Activated T-cell treated with anti-CD3 and anti-CD28 coated beads, Interleukin-2, amount 50 U/mL, for 24 hours (primary cell): ENCODE measurements at places on chromosomes 12 and 14.
A peak's percentile ranks its signal among the peaks of the same experiment; 100 is the strongest.

- no peaks in the 10 kb centered on the region for H3K4me1 ChIP-seq
- no peak overlapping the region for H3K4me3 ChIP-seq
- no peaks in the 10 kb centered on the region for H3K36me3 ChIP-seq
- DNase-seq = no peak
Observed at GRCh38 chr14:87397499-87397898, 595.5 kb downstream of the GALC start.

GRCh38 chr12:122413516-122414404 lies 8.7 kb downstream of the CLIP1 start:
- peak overlapping the region; percentile 69 for H3K4me3 ChIP-seq
- peaks cover 37% of the 10 kb centered on the region for H3K36me3 ChIP-seq
- DNase-seq = no peak
- no peaks in the 10 kb centered on the region for H3K27me3 ChIP-seq

GRCh38 chr12:27593266-27593665 lies 69.3 kb downstream of the PPFIBP1 start:
- H3K27me3 ChIP-seq = no peaks in the 10 kb centered on the region
- peaks cover 6% of the 10 kb centered on the region for H3K4me1 ChIP-seq
- H3K27ac ChIP-seq = no peak overlapping the region
- peaks cover 3% of the 10 kb centered on the region for H3K36me3 ChIP-seq
- H3K4me3 ChIP-seq = no peak overlapping the region

DNA sequence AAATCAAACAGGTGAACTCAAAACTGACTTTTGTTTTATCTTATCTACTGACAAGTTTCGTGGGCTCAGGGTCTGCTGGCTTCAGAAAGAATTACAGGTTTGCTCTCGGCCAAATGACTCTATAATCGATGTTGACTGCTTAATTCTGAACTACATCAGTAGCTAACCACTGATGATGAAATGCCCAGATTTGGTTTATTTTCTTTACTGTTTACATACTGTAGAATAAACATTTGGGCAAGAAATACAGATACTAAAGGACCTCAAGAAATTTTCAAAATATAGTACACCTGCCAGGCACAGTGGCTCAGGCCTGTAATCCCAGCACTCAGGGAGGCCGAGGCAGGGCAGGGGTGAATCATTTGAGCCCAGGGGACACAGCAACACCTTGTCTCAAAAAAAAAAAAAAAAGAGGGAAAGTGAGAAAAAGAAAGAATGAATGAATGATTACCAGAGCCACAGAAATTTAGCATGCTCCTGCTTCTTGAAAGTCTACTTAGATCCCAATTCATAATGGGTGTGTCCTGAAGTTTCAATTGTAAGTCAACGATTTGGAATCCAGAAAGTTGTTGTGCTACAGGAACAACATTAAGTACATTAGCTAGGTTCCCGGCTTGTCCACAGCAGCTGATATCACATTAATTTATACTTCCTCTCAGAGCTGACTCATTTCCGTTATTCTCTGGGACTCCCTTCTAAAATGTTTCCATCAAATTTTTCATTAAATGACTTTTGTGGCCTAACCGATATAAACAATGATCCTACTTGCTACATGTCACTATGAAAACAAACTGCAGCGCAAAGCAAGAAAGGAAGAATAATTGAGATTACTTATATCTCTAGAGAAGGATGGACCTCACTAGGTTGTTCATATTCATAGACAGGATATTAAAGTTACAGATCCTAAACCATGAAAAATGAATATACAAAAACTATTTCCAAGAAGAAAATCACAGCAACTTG lies 134.3 kb downstream of the MED13L start:
- peaks cover 57% of the 10 kb centered on the region for H3K4me1 ChIP-seq
- H3K36me3 ChIP-seq = no peaks in the 10 kb centered on the region
- H3K27ac ChIP-seq = peak overlapping the region; percentile 85
- peak overlapping the region; percentile 48 for H3K4me3 ChIP-seq
- no peak for DNase-seq

DNA sequence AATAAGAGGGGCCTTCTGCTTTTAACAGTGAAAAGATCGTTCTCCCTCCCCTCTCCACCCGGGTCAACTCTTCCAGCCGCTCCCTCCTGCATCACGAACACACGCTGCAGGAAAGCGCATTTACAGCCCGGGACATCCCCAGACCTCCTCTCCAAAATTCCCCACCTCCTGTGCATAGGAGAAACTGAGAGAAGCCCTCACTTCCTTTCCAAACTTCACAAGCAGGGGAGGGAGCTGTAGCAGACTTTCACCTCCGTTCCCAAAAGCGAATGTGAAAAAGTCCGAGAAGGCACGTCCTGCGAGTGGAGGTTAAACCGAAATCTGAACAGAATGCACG lies 513 bp downstream of the BCAT1 start:
- H3K4me1 ChIP-seq = peaks cover 64% of the 10 kb centered on the region
- peak; percentile 61 for DNase-seq
- peak overlapping the region; percentile 81 for H3K4me3 ChIP-seq
- H3K27me3 ChIP-seq = peaks cover 66% of the 10 kb centered on the region
- H3K36me3 ChIP-seq = peaks cover 12% of the 10 kb centered on the region

DNA sequence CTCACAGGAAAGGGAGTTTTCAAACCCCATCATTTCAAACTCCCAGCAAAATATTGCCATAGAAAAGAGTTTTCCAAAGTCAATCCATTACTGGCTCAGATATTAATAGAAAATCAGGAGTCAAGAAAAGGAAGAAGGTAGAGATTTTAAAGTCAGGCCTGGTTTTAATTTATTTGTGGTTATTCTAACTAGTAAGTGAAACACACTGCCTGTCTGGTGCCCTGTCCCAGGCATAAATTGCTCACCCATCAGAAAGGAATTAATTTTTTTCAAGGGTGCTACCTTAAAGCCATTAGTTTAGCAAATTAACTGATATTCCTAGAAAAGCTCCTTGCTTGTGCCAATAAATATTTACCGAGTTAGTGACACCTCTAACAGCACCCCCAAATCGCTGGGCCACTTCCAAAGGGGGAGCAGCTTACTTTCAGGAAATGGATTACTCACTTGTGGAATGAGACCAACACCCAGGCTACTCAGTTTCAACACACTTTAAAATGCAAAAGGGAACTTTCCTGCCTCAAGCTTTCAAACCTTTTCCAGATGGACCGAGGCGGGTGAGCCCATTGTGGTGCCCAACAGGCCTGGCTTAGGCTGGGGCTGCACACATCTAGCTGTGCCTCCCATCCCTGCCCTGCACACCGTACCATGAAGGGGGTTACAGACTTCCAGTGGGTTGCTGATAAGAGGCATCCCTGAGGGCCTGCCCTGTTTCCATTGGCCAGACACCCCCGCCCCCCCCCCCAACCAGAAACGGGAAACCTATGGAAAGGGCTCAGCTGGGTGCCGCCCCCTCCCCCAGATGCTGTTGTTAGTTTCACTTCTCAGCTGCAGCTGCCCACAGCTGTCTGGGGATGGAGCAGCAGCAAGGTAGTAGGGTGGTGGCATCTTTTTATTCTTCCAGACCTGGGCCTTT lies 117.2 kb downstream of the SAMD4A start:
- H3K36me3 ChIP-seq = peaks cover 2% of the 10 kb centered on the region
- no peak overlapping the region for H3K27ac ChIP-seq
- no peak for DNase-seq
- no peak overlapping the region for H3K4me3 ChIP-seq
- H3K4me1 ChIP-seq = peaks cover 23% of the 10 kb centered on the region

DNA sequence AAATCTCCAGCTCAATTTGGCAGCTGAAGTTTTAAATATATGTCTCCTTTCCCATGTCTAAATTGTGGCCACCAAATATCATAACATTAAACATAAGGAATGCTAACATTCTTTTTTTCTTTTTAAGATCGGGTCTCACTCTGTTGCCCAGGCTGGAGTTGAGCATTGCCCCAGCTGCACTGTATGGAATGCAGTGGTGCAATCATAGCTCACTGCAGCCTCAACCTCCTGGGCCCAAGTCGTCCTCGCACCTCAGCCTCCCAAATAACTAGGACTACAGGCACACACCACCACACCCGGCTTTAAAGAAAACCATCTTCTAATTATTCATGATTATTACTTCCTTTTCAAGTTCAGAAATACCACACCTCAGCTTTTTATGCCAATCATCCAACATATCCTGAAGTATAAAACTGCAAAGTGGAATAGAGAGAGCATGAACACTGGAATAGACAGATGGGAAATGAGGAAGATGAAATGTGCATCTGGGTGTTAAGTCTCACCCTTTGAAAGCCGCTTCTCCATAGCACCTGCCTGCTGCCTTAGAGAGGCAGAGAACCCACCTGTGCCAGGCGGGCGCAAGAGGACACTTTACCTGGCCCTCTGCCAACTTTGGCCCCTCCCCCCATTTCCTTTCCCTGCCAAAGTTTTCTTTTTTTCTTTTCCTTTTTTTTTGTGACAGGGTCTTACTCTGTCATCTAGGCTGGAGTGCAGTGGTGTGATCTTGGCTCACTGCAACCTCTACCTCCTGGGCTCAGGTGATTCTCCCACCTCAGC lies 2.8 kb upstream of the EML1 start:
- H3K4me3 ChIP-seq = no peak overlapping the region
- H3K36me3 ChIP-seq = no peaks in the 10 kb centered on the region
- H3K27ac ChIP-seq = no peak overlapping the region
- no peak for DNase-seq
- peaks cover 24% of the 10 kb centered on the region for H3K27me3 ChIP-seq
- peaks cover 20% of the 10 kb centered on the region for H3K4me1 ChIP-seq
